ENCODE measurements at places on chromosomes 1 and 21. TPM values are rescaled to one million over a fixed set of nuclear protein-coding genes. Genes with fewer than 3 reads are reported as not detected.

- no peaks in the 10 kb centered on the region for H3K36me3 ChIP-seq
- no peaks in the 10 kb centered on the region for H3K27me3 ChIP-seq
- H3K27ac ChIP-seq, result no peak overlapping the region
- DNase-seq, result no peak
Measured at GRCh38 chr1:5645929-5646328, 346.3 kb downstream of the NPHP4 start.

DNA sequence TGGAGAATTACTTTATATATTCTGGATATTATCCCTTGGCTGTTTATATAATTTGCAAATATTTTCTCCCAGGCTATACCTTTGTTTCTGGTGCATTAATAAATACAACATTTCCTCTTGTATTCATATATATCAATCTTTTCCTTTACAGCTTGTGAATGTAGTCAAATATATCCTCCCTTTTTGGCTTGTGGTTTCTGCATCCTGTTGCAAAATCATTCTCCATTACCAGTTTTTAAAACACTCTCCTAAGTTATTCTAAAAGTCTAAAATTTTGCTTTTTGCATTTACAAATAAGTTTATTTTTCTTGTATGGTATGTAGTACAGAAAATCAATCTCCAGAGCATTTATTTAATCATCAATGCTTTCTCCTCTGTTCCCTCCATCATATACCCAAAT, 909.4 kb downstream of the ADGRL2 start:
- H3K4me1 ChIP-seq, result no peaks in the 10 kb centered on the region
- no peak overlapping the region for H3K4me3 ChIP-seq
- no peak for DNase-seq
- H3K27me3 ChIP-seq, result no peaks in the 10 kb centered on the region
- H3K27ac ChIP-seq, result no peak overlapping the region

- no peak overlapping the region for H3K4me3 ChIP-seq
- no peak overlapping the region for H3K27ac ChIP-seq
- no peaks in the 10 kb centered on the region for H3K27me3 ChIP-seq
- no peak for DNase-seq
- H3K4me1 ChIP-seq, result no peaks in the 10 kb centered on the region
Measured at GRCh38 chr1:173333581-173333980, 126.5 kb upstream of the TNFSF4 start.

DNA sequence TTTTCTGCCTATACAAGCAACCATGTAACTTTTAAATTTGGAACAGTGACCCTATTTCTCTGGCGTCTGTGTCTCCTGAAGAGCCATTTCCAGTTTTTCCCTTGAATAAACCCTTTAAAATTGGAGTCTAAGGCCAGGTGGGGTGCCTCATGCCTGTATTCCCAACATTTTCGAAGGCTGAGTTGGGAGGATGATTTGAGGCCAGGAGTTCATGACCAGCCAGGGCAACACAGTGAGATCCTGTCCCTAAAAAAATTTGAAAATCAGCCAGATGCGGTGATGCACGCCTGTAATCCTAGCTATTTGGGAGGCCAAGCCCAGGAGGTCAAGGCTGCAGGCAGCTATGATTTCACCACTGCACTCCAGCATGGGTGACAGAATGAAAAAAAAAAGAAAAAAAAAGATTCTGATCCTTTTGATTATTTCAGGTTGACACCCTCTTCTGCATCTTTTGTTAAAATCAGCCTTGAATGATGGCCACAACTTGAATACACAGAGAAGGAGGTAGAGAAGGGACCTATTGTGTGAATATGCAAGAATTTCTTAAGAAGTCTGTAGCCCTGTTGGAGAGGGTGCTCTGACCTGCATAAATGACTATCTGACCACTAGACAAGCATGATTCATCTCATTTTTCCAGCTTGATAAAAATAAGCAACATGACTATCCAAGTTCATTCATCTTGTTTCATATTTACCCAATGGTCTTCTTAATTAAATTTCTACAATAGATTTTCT, 40.2 kb upstream of the PARP1 start:
- no peaks in the 10 kb centered on the region for H3K27me3 ChIP-seq
- DNase-seq, result no peak
- no peaks in the 10 kb centered on the region for H3K36me3 ChIP-seq
- H3K4me3 ChIP-seq, result no peak overlapping the region

DNA sequence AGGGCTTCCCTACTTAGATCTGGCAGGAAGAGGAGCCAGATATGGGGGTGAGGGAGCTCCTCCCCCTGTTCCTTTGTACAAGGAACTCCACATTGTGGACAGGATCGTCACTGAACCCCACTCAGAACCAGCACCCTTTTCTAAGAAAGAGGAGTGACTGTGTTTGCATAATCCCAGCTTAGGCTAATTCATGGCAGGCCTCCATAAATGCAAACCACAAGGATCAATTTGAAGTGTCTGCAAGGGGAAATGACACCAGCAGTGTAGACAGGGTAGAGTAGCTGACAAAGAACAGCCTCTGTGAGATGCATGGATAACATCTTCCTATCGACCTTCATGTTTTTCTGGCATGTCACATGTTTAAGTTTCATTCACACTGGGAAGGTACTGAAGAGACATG, 11.7 kb downstream of the MX1 start:
- H3K4me1 ChIP-seq, result no peaks in the 10 kb centered on the region
- no peak overlapping the region for H3K4me3 ChIP-seq
- no peaks in the 10 kb centered on the region for H3K27me3 ChIP-seq
- H3K36me3 ChIP-seq, result peaks cover 82% of the 10 kb centered on the region

GRCh38 chr21:45981151-45982091, at the start of gene COL6A1:
TSS of gene COL6A1 (plus strand) at chr21:45981770. CDS start at chr21:45981851, 81 bp downstream.
- H3K36me3 ChIP-seq, result no peaks in the 10 kb centered on the region
- peaks cover 16% of the 10 kb centered on the region for H3K4me1 ChIP-seq
- peak within 1 kb of the TSS; percentile 14 for H3K4me3 ChIP-seq
- H3K27ac ChIP-seq, result no peak within 1 kb of the TSS
- peaks cover 29% of the 10 kb centered on the region for H3K27me3 ChIP-seq
- DNase-seq, result peak; percentile 77

DNA sequence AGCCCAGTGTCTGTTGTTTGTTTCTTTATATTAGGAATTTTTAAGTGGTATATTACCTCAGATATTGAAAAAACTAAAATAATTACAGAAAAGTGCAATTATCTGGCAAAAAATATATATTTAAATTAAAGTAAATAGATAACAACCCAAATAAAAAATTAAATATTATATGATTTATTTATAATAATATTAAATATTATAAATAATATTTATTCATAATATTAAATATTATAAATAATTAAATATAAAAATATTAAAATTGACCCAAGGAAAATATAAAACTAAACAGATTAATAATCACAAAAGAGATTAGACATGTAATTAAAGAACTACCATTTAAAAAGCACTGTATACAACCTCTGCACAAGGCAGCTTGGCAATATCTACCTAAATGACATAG, 331.9 kb upstream of the POGK start:
- no peaks in the 10 kb centered on the region for H3K36me3 ChIP-seq
- H3K27me3 ChIP-seq, result no peaks in the 10 kb centered on the region
- H3K27ac ChIP-seq, result no peak overlapping the region
- DNase-seq, result no peak
- H3K4me3 ChIP-seq, result no peak overlapping the region

DNA sequence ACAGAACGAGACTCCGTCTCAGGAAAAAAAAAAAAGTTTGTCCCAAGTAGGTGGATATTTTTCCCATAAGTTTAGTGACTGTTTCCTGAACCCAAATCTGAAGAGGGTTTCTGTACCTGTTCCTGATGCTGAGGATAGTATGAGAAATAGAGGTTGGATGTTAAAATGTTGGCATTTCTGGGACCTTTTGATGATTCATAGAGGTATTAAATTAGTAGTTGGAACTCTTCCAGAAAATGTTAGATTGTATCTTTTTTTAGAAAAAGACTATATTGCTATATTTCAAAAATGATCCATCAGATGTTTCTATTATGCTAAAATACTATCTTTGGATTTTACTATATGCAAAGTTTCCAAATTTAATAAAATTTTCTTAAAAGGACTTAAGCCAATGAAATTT, 2.9 kb upstream of the CENPL start:
- no peak for DNase-seq
- H3K27me3 ChIP-seq, result no peaks in the 10 kb centered on the region
- no peak overlapping the region for H3K4me3 ChIP-seq
- no peak overlapping the region for H3K27ac ChIP-seq
- peaks cover 17% of the 10 kb centered on the region for H3K4me1 ChIP-seq
- H3K36me3 ChIP-seq, result peaks cover 17% of the 10 kb centered on the region

GRCh38 chr1:172109359-172109758, 268.1 kb downstream of the DNM3 start:
- no peaks in the 10 kb centered on the region for H3K4me1 ChIP-seq
- no peaks in the 10 kb centered on the region for H3K27me3 ChIP-seq
- no peaks in the 10 kb centered on the region for H3K36me3 ChIP-seq
- no peak for DNase-seq
- H3K4me3 ChIP-seq, result no peak overlapping the region

- no peaks in the 10 kb centered on the region for H3K36me3 ChIP-seq
- no peak for DNase-seq
- H3K27me3 ChIP-seq, result no peaks in the 10 kb centered on the region
- H3K27ac ChIP-seq, result no peak overlapping the region
- peaks cover 8% of the 10 kb centered on the region for H3K4me1 ChIP-seq
Measured at GRCh38 chr1:8925406-8925805, 20.3 kb upstream of the CA6 start.

DNA sequence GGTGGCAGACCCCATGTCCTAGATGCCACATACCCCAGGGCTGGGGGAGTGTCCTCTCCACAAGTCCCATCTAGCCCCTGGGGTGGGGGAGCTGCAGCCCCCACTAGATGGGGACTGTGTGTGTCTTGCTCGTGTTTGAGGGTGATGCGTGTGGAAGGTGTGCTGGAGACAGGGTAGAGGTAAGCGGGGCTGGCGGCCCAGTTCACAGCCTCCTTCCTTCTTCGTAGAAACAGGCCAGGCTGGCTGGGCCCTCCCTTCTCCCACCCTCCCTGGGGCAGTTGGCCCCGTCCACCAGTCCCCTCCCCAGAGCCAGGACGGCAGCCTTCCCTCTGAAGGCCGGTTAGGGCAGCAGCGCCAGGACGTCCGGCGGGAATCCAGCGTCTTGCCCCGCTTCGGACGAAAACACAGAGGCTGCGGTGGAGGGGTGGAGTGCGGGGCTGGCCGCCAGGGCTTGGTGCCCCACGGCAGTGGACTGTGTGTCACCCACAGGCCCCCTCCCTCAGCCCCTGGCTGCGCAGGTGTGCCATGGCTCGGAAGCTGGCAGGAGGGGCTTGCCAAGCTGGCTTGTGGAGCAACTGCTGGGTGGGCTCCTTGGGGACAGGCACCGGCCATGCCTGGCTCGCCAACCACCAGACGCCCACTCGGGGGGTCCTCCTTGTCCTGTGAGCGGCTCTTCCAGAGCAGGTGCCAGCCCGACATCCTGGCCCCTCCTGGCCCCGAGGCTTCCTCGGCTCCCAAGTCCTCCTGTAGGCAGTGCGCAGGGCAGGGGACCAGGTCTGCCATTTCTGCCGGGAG, 3.6 kb downstream of the PRDM16 start:
- H3K27ac ChIP-seq, result no peak overlapping the region
- DNase-seq, result no peak
- H3K4me1 ChIP-seq, result peaks cover 3% of the 10 kb centered on the region
- H3K36me3 ChIP-seq, result no peaks in the 10 kb centered on the region
- H3K27me3 ChIP-seq, result peaks cover 8% of the 10 kb centered on the region

- H3K36me3 ChIP-seq, result no peaks in the 10 kb centered on the region
- DNase-seq, result no peak
- no peaks in the 10 kb centered on the region for H3K27me3 ChIP-seq
- H3K27ac ChIP-seq, result no peak overlapping the region
- H3K4me3 ChIP-seq, result no peak overlapping the region
Measured at GRCh38 chr1:201346337-201346939, 31.0 kb downstream of the TNNT2 start.

DNA sequence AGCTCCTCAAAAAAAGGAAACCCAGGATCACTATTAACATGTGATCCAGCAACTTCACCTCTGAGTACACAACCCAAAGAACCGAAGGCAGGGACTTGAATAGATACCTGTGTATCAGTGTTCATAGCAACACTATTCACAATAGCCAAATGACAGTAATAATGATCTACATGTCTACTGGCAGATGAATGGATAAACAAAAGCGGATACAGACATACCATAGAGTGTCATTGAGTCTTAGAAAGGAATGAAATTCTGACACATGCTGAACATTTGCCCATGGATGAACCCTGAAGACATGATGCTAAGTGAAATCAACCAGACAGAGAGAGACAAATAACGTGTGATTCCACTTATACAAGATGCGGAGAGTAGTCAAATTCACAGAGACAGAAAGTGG, 564.2 kb downstream of the KIF26B start:
- no peak for DNase-seq
- H3K27ac ChIP-seq, result no peak overlapping the region
- no peak overlapping the region for H3K4me3 ChIP-seq
- H3K4me1 ChIP-seq, result no peaks in the 10 kb centered on the region
- no peaks in the 10 kb centered on the region for H3K36me3 ChIP-seq

- DNase-seq, result no peak
- no peak overlapping the region for H3K27ac ChIP-seq
- no peak overlapping the region for H3K4me3 ChIP-seq
- H3K27me3 ChIP-seq, result no peaks in the 10 kb centered on the region
- H3K4me1 ChIP-seq, result no peaks in the 10 kb centered on the region
- H3K36me3 ChIP-seq, result no peaks in the 10 kb centered on the region
Measured at GRCh38 chr21:29212446-29212845, 82.0 kb downstream of the MAP3K7CL start.

GRCh38 chr1:221343136-221343535, 398.8 kb downstream of the DUSP10 start:
- DNase-seq, result no peak
- H3K4me1 ChIP-seq, result no peaks in the 10 kb centered on the region
- no peaks in the 10 kb centered on the region for H3K27me3 ChIP-seq
- H3K4me3 ChIP-seq, result no peak overlapping the region
- H3K27ac ChIP-seq, result no peak overlapping the region

DNA sequence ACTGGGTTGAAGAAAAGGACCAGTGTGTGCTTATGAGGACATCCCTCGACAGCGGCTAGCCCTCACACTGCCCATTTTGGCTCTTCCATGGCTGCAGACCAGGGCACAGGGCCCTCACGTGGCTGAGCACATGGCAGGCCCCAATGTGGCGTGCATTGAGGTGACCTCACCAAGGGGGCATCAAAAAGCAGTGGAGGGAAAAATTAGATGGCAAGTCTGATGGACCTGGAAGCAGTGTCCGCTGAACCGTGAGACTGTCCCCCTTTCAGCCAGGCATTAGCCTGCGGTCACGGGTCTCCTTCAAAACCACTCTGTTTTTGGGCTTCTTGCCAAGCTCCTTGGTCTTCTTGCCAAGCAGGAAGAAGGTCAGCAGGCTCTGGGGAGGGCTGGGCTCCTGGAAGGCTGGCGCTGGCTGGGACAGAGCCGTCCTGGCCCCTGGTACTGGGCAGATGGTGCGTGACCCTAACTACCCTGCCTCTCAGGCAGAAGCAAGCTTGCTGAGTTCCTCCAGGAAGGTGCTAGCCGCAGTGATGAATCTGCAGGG, 30.8 kb downstream of the TRIM67 start:
- DNase-seq, result no peak
- no peak overlapping the region for H3K4me3 ChIP-seq
- no peak overlapping the region for H3K27ac ChIP-seq
- H3K27me3 ChIP-seq, result no peaks in the 10 kb centered on the region
- no peaks in the 10 kb centered on the region for H3K4me1 ChIP-seq
- H3K36me3 ChIP-seq, result no peaks in the 10 kb centered on the region

The SLC45A1 gene
- total RNA-seq, result 0.52 TPM

The CFAP126 gene
- not detected for total RNA-seq

The VWA1 gene
- not detected for total RNA-seq

The RAB7B gene
- not detected for total RNA-seq

All from natural killer cell (primary cell).